Activated CD4-positive, alpha-beta T cell treated with anti-CD3 and anti-CD28 coated beads for 36 hours (primary cell): ENCODE measurements at places on chromosomes 2 and 18. TPM values are rescaled to one million over a fixed set of nuclear protein-coding genes. Genes with fewer than 3 reads are reported as not detected.

DNA sequence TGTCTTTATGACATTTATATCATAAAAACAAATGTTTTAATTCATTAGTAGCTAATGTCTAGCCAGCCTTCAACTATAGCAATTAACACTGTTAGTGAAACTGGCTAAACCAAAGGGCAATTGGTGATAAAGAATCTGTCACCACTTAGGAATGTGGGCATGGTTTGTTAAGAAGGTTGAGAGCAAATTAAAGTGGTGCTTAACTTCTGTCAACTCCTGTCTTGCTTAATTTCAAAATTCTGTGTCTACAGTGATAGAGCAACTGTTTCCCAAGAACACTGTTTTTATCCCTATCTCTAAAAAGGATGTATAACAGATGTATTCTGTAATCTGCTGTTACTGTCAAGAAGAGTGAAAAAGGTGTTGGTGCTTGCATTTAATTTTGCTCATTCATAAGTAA is 36.5 kb downstream of the CFAP36 start:
- H3K27ac ChIP-seq = no peak overlapping the region
- no peaks in the 10 kb centered on the region for H3K4me1 ChIP-seq
- H3K36me3 ChIP-seq = peaks cover 57% of the 10 kb centered on the region
- DNase-seq = no peak
- no peak overlapping the region for H3K4me3 ChIP-seq

DNA sequence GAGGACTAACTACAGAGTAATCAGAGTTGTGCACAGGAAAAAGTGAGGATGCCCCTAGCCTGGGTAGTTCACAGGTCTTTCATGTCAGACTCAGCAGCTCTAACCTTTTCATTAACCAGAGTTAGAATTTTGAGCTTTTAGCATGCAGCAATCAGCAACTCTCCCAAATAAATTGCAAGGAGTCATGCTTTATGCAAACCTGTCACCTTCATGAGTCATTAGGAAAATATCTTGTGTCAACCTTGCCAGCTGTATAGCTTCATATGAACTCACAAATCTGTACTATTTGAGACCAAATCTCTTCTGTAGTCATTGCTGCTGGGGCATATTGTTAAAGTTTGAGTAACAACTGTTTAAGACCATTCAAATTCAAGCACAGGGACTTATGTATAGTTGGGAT is 382.3 kb upstream of the NT5C1B start:
- H3K4me3 ChIP-seq = no peak overlapping the region
- no peak for DNase-seq
- H3K27me3 ChIP-seq = no peaks in the 10 kb centered on the region
- H3K36me3 ChIP-seq = no peaks in the 10 kb centered on the region

- DNase-seq = no peak
- H3K36me3 ChIP-seq = no peaks in the 10 kb centered on the region
- H3K27me3 ChIP-seq = peaks cover 19% of the 10 kb centered on the region
- H3K4me3 ChIP-seq = no peak overlapping the region
Observed at GRCh38 chr2:238717084-238717483, 130.8 kb upstream of the TWIST2 start.

GRCh38 chr2:47272905-47273758 is 118.0 kb upstream of the STPG4 start:
- H3K27ac ChIP-seq = no peak overlapping the region
- H3K27me3 ChIP-seq = no peaks in the 10 kb centered on the region
- H3K4me1 ChIP-seq = peaks cover 1% of the 10 kb centered on the region
- no peak for DNase-seq
- no peak overlapping the region for H3K4me3 ChIP-seq
- H3K36me3 ChIP-seq = no peaks in the 10 kb centered on the region

- no peak overlapping the region for H3K4me3 ChIP-seq
- no peak overlapping the region for H3K27ac ChIP-seq
- H3K36me3 ChIP-seq = peaks cover 24% of the 10 kb centered on the region
Observed at GRCh38 chr2:84991404-84992160, 20.6 kb downstream of the KCMF1 start.

CYP26B1 gene
- total RNA-seq = not detected

RESP18 gene
- total RNA-seq = not detected

GRCh38 chr2:32498306-32498705 is 129.5 kb upstream of the TTC27 start:
- H3K4me1 ChIP-seq = no peaks in the 10 kb centered on the region
- no peaks in the 10 kb centered on the region for H3K27me3 ChIP-seq
- DNase-seq = no peak

DNA sequence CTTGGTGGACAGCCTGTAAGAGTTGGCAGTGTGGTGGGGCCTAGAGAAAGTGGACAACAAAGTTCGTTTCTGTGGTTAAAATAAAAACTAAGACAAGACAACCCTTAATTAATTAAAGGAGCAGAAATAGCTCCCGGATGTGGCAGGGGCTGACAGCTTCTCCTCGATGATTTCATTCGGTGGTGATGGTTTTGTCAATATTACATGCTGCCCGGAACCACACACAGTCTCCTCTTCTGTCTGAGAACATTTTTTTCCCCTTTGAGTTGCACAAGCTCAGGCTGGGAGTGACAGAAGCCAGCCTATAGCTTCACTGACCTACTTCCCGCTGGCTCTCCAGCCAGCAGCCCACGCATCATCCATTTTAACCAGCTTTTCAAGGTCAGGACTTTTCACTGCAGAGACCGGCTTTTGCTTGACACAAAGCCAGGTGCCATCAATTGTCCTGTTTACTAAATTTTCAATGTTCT is 378.8 kb downstream of the SLC4A3 start:
- no peak for DNase-seq
- no peaks in the 10 kb centered on the region for H3K4me1 ChIP-seq
- no peaks in the 10 kb centered on the region for H3K36me3 ChIP-seq
- no peak overlapping the region for H3K4me3 ChIP-seq
- H3K27ac ChIP-seq = no peak overlapping the region
- peaks cover 7% of the 10 kb centered on the region for H3K27me3 ChIP-seq

DNA sequence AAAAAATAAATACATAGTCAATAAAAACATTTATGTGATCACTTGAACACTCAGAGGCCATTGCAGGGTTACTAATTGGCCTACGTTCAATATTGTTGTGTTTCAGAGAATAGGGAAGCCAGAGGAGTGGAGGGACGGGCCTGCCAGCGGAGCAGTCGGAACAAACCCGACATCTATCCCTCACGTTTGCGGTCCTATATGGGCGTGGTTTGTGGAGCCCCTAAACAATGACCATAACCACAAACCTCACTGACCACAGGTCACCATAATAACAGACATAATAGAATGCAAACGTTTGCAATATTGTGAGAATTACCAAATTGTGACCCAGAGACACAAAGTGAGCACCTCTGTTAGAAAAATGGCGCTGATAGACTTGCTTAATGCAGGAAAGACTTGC is 19.5 kb upstream of the ZNF516 start:
- peaks cover 11% of the 10 kb centered on the region for H3K4me1 ChIP-seq
- DNase-seq = no peak
- no peak overlapping the region for H3K27ac ChIP-seq
- peaks cover 26% of the 10 kb centered on the region for H3K27me3 ChIP-seq
- H3K36me3 ChIP-seq = no peaks in the 10 kb centered on the region

DNA sequence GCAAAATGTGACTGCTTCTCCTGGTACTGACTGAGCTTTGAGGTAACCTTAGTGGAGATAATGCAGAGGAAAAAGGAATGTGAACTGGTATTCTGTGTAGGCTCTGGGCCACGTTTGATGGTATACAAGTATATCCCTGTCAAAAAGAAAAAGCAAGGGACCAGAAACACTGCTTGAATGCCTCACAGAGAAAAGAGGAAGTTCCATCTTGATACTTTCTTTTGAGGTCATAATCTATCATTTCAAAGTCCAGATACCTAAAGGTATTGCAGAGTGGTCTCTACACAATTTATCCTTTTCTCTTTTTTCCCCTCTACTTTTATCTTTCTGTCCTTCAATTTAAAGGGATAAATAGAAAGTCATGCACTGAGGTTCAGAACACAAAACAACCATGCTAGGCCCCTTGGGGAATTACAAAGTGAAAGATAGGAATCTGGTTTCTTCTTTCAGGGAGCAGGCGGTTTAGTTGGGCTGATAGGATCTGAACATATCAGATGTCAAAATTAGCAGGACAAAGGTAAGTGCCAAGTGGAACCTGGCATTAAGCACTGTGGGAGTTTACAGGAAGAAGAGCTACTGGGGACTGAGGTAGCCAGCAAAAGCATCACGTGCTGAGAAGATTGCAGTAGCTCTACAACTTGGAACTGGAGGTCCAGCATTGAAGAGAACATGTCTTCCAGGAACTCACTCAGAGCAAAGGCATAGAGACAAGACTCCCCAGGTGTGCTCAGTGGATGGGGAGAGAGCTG is 121.2 kb downstream of the LYPD6 start:
- H3K4me3 ChIP-seq = no peak overlapping the region
- H3K4me1 ChIP-seq = no peaks in the 10 kb centered on the region
- DNase-seq = no peak
- H3K27ac ChIP-seq = no peak overlapping the region

RND3 gene
- not detected for total RNA-seq

DNA sequence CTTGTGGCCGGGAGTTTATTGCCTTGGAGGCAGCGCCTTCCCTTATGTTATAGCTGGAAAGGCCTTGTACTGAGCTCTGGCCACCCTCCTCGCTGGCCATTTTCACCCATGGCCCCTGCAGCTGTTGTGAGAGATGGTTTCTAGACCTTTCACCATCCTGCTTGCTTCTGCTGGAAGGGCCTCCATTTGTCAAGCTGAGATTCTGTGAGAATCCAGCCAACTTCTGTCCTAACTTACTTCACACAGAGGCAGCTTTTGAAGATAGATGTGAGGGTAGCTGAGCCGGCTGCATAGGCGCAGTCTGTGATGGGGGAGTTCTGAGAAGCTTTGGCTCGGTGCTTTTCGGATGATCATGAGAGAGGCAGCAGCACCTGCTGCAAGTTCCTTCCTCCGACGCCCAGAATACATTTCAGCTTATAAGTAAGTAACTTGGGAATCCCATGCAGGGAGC is 8.7 kb downstream of the CTIF start:
- peaks cover 11% of the 10 kb centered on the region for H3K27me3 ChIP-seq
- no peak overlapping the region for H3K27ac ChIP-seq
- peaks cover 8% of the 10 kb centered on the region for H3K4me1 ChIP-seq
- no peak overlapping the region for H3K4me3 ChIP-seq
- no peaks in the 10 kb centered on the region for H3K36me3 ChIP-seq
- no peak for DNase-seq

- no peak overlapping the region for H3K4me3 ChIP-seq
- no peaks in the 10 kb centered on the region for H3K4me1 ChIP-seq
- H3K36me3 ChIP-seq = no peaks in the 10 kb centered on the region
- DNase-seq = no peak
- no peak overlapping the region for H3K27ac ChIP-seq
- peaks cover 2% of the 10 kb centered on the region for H3K27me3 ChIP-seq
Observed at GRCh38 chr2:180553094-180553715, 427.2 kb upstream of the UBE2E3 start.

DNA sequence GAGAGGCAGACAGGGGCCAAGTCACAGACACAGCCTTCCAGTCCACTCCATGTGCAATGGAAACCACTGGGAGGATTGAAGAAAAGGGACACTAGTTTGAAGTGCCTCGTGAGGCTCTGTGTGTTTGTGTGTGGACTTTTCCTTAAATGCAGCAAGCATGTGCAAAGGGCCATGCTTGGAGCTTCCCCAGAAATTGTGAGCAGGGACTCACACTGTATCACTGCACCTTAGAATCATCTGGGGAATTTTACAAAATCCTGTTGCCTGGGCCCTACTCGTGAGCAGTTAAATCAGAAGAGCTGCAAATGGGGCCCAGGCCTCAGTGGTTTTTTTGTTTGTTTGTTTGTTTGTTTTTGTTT is 137.8 kb downstream of the TRIM43 start:
- no peak for DNase-seq
- no peaks in the 10 kb centered on the region for H3K36me3 ChIP-seq
- peaks cover 3% of the 10 kb centered on the region for H3K27me3 ChIP-seq

- H3K27me3 ChIP-seq = no peaks in the 10 kb centered on the region
- H3K4me3 ChIP-seq = no peak overlapping the region
- peaks cover 4% of the 10 kb centered on the region for H3K4me1 ChIP-seq
- H3K27ac ChIP-seq = no peak overlapping the region
- no peak for DNase-seq
Observed at GRCh38 chr2:217444932-217445331, 557.9 kb downstream of the TNS1 start.

DNA sequence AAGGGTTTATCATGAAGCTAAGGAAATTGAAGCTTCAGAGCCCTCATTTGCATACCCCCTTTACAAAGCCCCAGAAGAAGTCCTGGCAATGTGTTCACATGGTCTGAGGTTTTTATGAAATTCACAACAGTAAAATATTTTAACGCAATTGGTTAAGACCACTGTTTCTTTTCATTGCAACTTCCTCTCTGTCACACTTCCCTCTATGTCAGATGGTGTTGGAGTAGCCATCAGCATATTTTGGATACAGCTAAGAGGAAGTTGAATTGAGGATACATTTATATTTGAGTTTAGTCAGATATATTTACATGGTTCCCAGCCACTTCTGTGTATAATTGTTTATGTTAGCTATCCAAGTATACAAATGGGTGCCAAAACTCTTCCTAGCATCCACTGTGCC is 170.0 kb downstream of the TXNL1 start:
- no peak overlapping the region for H3K4me3 ChIP-seq
- H3K27me3 ChIP-seq = no peaks in the 10 kb centered on the region
- no peak overlapping the region for H3K27ac ChIP-seq
- no peak for DNase-seq
- H3K4me1 ChIP-seq = no peaks in the 10 kb centered on the region

- no peak overlapping the region for H3K4me3 ChIP-seq
- H3K4me1 ChIP-seq = no peaks in the 10 kb centered on the region
- DNase-seq = no peak
- no peaks in the 10 kb centered on the region for H3K36me3 ChIP-seq
- peaks cover 2% of the 10 kb centered on the region for H3K27me3 ChIP-seq
- H3K27ac ChIP-seq = no peak overlapping the region
Observed at GRCh38 chr18:46546111-46546640, 110.8 kb downstream of the LOXHD1 start.

DTNA gene
- 0.48 TPM for total RNA-seq

DNA sequence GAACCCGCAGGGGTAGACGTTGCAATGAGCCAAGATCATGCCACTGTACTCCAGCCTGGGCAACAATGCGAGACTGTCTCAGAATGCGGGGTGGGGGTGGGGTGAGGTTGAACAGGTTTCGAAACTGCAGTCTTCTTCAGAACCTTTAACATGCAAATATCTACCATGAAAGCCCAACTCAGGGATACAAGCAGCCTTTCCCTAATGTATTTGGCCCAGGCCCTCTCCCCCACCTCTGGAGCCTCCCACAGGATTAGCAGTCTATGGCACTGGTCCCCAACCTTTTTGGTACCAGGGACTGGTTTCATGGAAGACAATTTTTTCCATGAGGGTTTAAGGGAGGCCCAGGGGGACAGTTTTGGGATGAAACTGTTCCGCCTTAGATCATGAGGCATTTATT is 53.5 kb downstream of the CCBE1 start:
- H3K27ac ChIP-seq = no peak overlapping the region
- no peaks in the 10 kb centered on the region for H3K4me1 ChIP-seq
- DNase-seq = no peak
- H3K36me3 ChIP-seq = no peaks in the 10 kb centered on the region
- H3K4me3 ChIP-seq = no peak overlapping the region
- H3K27me3 ChIP-seq = peaks cover 5% of the 10 kb centered on the region

UGT1A5 gene
- not detected for total RNA-seq

GRCh38 chr2:202723746-202724145 is 89.0 kb downstream of the FAM117B start:
- no peak overlapping the region for H3K4me3 ChIP-seq
- H3K27me3 ChIP-seq = no peaks in the 10 kb centered on the region
- no peak overlapping the region for H3K27ac ChIP-seq
- DNase-seq = no peak
- peaks cover 17% of the 10 kb centered on the region for H3K36me3 ChIP-seq

- H3K36me3 ChIP-seq = peaks cover 4% of the 10 kb centered on the region
- peaks cover 17% of the 10 kb centered on the region for H3K4me1 ChIP-seq
- DNase-seq = no peak
Observed at GRCh38 chr2:42809131-42809818, 16.9 kb upstream of the HAAO start.
